Stimulated activated CD8-positive, alpha-beta memory T cell treated with anti-CD3 and anti-CD28 coated beads, Interleukin-2, amount 100 ng/mL, for 1 hour (primary cell): ENCODE measurements at places on chromosomes 6 and 20.

DNA sequence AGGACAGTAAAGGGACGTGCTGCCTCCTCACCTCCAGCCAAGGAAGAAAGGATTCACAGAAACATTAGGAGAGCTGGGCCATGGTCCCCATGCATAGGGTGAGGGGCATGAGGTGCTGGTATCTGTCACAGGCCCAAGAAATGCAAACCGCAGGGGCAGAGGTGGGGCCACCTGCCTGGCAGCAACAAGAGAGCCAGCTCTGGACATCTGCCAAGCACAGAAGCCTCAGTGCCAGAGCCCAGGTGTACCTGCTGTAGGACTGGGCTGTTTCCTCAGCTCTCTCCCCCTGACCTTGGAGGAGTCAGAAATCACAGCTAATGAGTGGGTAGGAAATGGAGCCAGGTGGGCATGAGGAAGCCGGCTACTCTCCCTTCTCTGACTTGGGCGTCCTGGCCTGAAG, 45.3 kb downstream of the SLC2A12 start:
- no peak for DNase-seq

DNA sequence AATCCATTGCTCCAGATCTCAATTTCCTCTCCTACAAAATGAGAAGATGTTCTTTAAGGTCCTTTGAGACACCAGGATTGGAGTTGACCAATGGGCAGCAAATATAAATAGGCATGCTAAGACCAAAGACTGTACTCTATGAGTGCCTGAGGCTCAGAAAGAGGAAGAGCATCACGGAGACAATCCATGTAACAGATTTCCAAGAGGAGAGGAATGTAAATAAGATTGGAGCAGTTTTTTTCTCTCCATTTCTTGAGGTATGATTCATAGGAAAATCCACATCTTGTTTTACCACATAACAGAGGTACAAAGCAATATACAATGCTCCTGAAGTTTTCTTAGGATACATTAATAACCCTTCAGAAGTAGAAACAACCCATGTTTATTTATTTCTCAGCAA, 109.8 kb downstream of the UBE3D start:
- no peak for DNase-seq

DNA sequence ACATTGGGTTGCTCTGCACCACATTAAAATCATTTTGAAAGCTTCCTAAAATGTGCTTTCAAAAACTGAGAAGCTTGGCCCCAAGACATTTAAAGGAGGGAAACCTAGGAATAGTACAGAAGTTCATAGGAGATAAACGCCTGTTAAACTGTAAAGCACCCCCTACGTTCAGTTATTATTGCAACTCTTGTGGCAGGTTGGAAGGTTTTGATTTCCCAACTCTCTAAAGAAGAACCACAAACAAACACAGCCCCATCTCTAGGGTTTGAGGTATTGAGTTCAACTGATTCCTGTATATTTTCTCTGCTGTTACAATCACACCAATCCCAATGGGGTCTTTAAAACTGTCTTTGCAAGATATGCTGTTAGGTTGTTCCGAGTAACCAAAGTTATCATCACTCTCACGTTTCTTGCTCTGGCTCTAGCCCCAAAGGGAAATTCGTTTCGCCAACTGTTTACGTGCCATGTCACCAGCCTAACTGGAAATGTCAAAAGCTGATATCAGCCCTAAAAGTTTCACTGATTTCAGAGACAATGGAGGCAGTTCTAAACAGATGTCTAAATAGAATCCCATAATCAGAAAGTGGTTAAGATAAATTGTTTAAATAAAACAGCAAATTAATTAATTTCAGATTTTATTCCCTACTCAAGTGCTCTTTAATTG, 12.1 kb downstream of the TFAP2A start:
- no peak for DNase-seq

- DNase-seq: no peak
Measured at GRCh38 chr6:127635091-127635490, 58.1 kb downstream of the C6orf58 start.

DNA sequence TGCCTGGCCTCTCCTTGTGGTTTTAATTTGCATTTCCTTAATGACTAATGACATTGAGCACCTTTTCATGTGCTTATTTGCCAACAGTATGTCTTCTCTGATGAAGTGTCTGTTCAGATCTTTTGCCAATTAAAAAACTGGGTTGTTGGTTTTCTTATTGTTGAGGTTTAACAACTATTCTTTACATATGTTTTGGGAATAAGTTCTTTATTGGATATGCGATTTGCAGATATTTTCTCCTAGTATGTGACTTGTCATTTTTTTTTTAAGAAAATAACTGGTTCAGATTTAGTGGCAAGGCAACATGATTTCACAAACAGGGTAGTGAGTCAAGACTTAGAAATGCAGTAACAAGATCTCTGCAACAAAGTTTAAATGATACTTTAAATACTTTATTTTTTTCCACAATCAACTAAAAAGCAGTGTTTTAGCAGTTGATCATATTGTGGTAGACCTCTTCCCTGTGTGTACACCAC, 67.8 kb downstream of the TIAM2 start:
- DNase-seq: no peak

GRCh38 chr20:43535370-43536004, 23.3 kb upstream of the SGK2 start:
- DNase-seq: no peak

DNA sequence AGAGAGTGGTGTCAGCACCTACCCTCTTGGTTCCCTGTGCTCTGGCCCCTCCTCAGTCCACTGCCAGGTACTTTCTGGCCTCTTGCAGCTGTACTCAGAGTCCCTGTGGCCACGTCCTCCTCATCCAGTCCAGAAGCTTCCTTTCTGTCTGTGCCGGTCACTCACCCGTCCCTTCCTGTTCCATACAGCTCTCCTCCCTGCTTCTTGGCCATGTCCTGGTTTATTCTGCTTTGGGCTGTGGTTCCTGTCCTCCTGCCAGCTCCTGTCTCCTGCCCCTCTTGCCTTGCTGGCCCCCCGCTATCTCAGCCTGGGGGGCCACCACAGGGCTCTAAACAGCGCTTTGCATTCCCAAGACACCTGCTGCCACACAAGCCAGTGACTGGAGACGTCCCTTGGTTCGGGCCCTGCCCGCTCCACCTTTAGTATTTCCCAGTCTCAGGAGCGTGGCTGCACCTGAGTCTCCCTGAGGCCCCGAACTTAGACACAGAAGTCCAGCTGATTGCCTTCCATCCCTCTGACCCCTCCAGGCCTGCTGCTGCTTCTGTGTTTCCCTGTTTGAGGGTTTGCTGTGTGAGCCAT, 15.5 kb upstream of the RBM38 start:
- no peak for DNase-seq

DNA sequence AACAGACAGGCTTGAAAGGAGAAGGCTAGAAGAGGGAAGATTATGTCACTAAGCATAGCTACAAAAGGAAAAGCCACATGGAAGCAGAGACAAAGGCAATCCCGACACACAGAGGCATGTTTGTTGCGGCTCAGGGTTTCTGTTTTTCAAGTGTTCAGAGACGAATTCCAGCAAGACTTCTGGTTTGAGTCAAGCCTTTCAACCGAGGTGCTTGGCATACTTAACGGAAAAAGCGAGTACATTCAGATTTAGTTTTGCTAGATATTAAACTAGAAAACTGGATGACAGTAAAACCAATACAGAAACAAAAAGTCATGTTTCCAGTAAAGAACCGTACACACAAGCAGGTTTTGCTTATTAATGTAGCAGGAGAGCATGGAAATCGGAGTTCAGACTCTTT, 27.2 kb downstream of the MCUR1 start:
- DNase-seq: no peak

DNA sequence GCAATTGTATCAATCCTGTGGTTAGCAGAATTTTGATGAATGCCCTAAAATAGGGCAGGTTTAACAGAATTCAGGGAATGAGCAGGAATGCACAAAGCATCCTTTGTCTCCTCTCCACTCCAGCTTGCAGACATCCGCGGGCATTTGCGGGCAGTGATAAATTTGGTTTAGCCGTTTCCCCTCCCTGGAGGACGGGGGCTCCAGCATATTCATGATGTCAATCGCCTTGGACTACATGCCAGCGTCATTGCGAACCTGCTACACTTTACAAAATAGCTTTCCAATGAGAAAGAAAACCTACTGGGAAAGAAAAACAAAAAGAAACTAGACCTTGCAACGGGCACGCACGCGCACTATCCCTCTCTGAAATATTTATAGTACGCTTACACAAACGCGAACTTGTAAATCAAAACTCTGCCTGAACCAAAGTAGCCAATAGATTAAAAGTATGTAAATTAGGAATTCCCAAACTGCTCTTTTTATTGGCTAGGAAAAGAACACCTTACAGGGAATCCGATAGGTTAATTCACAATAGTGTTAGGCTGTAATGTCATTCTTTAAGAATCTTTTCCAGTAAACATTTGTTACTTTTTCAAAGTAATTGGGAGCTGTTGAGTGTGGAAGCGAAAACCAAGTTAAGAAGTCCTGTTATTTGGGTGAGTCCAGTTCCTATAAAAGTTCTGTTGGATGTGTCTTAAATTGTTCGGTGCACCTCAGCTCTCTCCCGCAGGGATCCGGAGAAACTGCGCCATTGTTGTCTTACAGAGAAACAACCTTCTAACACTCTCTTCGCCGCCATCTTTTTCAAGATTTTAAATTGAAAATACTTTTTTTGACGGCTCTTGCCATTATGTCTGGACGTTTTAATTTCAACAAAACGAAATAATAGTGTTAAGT, 136.7 kb downstream of the HFE start:
- DNase-seq: no peak

GRCh38 chr6:146408583-146408982, 135.1 kb upstream of the RAB32 start:
- DNase-seq: no peak

DNA sequence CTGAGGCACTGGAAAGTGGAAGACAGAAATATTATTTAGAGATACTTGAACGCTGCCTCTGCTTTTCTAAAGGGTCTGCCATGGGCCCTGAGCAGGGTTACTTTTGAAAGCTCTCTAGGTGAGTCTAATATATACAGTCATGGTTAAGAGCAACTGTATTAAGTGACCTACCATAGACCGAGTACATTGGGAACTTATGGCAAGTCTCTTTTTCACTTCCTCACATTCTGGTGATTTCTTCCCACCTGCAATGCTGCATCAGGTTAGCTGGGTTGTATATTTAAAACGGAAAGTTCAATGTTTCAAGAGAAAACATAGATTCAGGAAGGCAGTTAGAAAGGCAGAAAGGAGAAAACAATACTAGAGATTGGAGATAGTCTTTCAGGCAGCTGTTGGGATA, 154.7 kb downstream of the PHF3 start:
- no peak for DNase-seq

- DNase-seq: no peak
Measured at GRCh38 chr20:24739746-24740145, 209.3 kb upstream of the CST7 start.

DNA sequence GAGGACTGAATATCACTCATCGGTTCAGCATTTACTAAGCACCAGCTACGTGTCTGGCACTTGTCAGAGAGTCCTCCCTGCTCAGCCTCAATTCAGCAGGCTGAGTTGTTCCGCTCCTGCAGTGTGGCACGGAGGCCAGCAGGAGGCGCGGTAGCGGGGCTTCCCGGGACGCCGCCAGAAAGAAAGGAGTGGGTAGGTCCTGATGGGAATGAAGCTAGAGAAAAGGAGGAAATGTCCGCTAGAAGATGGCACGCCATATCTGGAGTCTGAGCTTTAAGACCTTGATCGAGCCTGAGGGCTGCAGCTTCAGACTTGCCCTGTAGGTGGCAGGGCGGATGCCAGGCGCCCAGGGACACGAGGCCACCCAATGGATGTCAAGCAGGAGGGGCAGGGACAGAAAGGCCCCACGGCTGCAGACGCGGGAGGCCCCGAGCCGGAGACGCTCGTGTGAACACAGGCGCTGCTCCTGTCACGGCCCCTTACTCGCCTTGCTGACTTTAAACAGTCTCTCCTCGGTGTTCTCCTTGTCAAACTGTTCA, 18.7 kb downstream of the SERPINB6 start:
- DNase-seq: no peak

- DNase-seq: no peak
Measured at GRCh38 chr20:2314759-2315439, 19.1 kb downstream of the TGM3 start.

- DNase-seq: no peak
Measured at GRCh38 chr20:19456595-19457395, 244.4 kb downstream of the SLC24A3 start.

GRCh38 chr6:140366991-140367390, 992.5 kb upstream of the CITED2 start:
- DNase-seq: no peak

DNA sequence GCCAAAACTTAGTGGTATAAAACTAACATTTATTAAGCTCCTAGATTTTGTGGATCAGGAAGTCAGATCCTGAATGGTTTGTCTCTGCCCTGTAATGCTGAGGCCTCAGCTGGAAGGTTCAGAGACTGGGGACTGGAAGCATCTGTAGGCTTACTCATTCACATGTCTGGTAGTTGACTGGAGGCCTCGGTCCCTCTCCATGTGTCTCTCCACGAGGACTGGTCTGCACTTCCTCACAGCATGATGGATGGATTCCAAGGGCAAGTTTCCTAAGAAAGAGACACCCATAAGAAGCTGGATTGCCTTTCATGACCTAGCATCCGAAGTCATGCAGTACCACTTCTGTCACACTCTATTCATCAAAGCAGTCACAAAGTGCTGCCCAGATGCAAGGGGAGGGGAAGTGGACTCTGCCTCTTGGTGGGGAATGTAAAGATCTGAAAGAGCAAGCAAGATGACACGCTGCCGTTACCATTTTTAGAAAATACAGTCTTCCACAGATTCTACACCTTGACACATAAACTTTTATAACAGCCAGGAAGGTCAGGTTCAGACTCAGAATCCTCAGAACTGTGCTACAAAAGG, 17.2 kb upstream of the MDGA1 start:
- DNase-seq: no peak

DNA sequence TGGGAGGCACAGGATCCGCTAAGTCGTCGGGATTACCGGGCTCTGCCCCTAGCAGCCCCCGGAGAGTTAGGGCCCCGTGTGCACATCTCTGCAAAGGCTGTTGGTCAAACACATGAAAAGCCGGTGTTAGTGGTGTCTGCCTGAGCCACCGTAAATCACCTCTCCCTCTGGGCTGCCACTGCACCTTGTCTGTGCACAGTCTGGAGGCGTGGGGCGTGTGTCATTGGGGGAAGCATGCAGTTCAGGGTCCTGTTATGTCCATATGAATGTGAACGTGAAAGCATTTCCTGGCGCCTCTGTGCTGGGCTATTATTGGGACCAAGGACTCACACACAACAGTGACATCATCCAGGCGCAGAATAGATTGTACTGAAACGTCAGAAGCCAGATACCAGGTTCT, 305.6 kb downstream of the NRN1 start:
- no peak for DNase-seq

DNA sequence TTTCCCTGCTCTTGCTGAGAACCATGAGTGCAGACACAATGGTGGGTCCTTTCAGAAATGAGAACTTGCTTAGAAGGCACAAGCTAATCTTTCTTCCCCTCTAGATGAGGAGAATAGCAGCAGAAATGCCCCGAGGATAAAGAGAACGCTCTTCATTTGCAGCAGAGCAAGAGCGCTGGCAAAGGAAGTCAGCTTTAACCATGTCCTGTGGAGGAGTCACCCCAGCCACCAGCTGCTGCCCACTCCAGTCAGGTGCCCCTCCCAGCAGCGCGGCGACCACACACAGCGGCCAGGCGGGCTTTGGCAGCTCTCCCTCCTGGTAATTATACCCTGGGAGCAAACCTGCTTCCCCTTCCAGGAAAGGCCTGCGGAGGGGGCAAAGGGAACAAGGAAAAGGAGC, 42.4 kb upstream of the EMILIN3 start:
- no peak for DNase-seq
